ENCODE measurements at places on chromosomes 5 and 9. TPM values are rescaled to one million over a fixed set of nuclear protein-coding genes. Genes with fewer than 3 reads are reported as not detected.

- peaks cover 63% of the 10 kb centered on the region for H3K4me1 ChIP-seq
- H3K36me3 ChIP-seq = no peaks in the 10 kb centered on the region
- peak; percentile 83 for DNase-seq
- H3K27ac ChIP-seq = peak overlapping the region; percentile 76
- peaks cover 6% of the 10 kb centered on the region for H3K27me3 ChIP-seq
These were observed 157.0 kb downstream of the RGS3 start for GRCh38 chr9:113620377-113621161.

DNA sequence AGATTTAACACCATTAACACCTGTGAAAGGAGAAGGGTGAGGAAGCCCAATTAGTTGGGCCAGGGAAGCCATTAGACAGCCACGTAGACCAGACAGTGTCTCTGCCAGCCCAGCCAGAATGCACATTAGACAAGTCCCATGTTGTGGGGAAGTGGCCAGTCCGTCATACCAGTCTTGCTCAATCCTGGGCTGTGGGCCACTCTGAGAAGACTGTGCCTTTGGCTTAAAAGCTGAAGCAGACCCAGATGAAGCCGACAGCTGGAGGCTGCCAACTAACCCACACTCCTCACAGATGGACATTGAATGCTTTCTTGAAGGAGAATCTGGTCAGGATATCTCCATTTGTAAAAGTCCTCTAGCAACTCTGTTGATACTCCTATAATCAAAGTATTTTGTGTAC lies 128.5 kb downstream of the CHSY3 start:
- H3K36me3 ChIP-seq = no peaks in the 10 kb centered on the region
- no peaks in the 10 kb centered on the region for H3K4me1 ChIP-seq
- no peak overlapping the region for H3K27ac ChIP-seq

DNA sequence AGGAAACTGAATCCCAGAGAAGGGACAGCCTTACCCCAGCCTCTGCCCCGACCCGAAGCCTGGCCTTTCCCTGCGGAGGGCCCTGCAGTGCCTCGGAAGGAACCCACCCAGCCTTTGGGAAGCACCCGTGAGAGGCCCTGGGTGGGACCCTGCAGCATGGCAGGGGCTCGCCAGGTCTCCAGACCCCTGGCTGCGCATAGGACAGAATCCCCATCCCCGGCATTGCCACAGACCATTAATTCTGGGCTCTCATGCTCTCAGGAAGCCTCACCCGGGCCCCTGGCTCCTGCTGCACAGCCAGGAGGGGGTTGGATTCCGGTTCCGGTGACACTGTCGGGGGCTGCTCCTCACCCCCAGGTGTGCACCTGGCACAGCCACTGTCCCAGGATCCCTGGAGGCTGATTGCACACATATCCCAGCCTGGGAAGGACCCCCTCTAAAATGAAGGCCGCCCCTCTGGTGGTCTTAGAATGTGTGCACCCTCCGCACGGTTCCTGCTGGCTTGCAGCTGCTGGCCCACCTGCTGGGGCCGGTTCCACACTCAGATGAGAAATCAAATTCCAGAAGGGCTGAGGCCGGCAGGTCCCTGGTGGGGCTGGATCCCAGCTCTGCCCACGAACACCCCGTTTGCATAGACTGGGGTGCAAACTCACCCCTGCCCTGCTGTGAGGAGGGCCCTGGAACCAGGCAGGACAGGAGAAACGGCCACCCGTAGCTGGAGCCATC lies 4.7 kb downstream of the EGFL7 start:
- H3K27me3 ChIP-seq = peaks cover 9% of the 10 kb centered on the region
- H3K4me1 ChIP-seq = peaks cover 2% of the 10 kb centered on the region
- no peaks in the 10 kb centered on the region for H3K36me3 ChIP-seq
- H3K4me3 ChIP-seq = no peak overlapping the region
- DNase-seq = no peak
- H3K27ac ChIP-seq = no peak overlapping the region

- H3K27me3 ChIP-seq = no peaks in the 10 kb centered on the region
- peak overlapping the region; percentile 100 for H3K27ac ChIP-seq
- peaks cover 29% of the 10 kb centered on the region for H3K36me3 ChIP-seq
- DNase-seq = peak; percentile 2
- H3K4me1 ChIP-seq = peaks cover 41% of the 10 kb centered on the region
These were observed 650 bp downstream of the MRRF start for GRCh38 chr9:122265149-122265915.

GRCh38 chr9:89677702-89678395 lies 73.0 kb downstream of the GADD45G start:
- peaks cover 5% of the 10 kb centered on the region for H3K4me1 ChIP-seq
- DNase-seq = no peak
- H3K4me3 ChIP-seq = no peak overlapping the region

DNA sequence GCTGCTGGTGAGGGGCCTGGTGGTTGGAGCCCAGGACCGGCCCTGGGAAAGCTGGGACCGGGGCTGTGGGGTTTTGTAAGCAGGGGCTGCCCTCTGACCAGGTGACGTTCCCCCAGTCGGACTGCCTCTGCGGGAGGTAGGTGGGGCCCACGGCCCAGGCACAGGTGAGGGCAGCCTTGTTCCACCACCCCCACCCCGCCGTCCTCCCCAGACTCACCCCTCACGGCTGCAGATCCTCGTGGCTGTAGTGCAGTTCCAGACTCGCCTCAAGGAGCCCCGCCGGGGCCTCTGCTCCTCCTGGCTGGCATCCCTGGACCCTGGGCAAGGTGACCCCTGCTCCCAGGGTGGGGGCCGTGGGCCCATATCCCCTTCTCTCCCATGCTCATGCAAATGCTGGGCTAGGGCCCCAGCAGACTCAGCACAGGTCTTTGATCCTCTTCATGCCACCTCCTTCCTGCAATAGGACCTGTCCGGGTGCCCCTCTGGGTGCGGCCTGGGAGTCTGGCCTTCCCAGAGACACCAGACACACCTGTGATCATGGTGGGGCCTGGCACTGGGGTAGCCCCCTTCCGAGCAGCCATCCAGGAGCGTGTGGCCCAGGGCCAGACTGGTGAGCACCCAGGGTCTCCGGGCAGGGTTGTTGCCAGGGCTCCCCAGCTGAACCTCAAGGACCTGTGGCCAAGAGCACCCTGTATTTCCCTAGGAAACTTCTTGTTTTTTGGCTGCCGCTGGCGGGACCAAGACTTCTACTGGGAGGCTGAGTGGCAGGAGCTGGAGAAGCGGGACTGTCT lies 6.6 kb downstream of the RNF208 start:
- no peak overlapping the region for H3K27ac ChIP-seq
- DNase-seq = no peak
- no peaks in the 10 kb centered on the region for H3K36me3 ChIP-seq
- H3K27me3 ChIP-seq = no peaks in the 10 kb centered on the region
- H3K4me1 ChIP-seq = no peaks in the 10 kb centered on the region
- no peak overlapping the region for H3K4me3 ChIP-seq

- H3K36me3 ChIP-seq = peaks cover 21% of the 10 kb centered on the region
- DNase-seq = peak; percentile 9
- peaks cover 5% of the 10 kb centered on the region for H3K4me1 ChIP-seq
These were observed 152.1 kb upstream of the DHFR start for GRCh38 chr5:80806929-80807328.

DNA sequence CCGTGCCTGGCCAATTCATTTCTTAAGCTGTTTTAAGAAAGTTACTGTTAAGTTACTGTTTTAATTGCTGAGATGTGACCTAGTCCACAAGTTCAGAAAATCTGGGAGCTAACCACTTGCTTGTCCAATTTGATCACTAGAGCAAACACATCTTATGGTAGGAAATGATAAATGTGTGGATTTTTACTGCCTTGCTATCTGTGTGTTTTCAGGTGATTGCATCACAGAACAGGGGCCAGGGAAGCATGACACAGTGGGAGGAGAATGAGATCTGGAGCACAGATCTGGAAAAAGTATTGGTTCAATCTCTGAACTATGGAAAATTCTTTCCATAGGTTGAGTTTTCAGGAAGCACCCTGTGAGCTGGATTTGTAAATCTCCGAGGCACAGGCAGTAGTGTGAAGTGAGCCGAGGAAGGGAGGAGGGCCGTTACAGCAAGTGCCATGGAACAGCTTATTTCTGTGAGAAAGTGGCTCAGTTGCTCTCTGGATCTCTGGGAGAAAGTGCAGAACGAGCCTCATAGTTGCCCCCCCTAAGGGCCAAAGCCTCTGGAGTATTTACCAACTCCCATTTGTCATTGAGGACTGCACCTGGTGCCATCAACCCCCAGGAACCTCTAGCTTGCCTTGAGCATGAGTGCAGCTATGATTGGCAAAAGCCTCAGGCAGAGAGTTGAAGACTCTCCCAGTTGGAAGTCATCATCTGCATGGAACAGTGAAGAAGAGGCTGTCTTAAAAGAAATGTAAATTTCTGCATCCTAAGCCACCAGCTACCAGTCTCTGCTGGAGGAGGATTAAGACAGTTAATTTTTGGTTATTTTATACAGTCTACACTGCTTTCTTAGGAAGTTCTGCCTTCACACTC lies 161.8 kb upstream of the CLINT1 start:
- no peaks in the 10 kb centered on the region for H3K36me3 ChIP-seq

- H3K36me3 ChIP-seq = peaks cover 11% of the 10 kb centered on the region
- DNase-seq = no peak
- H3K4me3 ChIP-seq = no peak overlapping the region
- no peak overlapping the region for H3K27ac ChIP-seq
These were observed 570.6 kb upstream of the CLINT1 start for GRCh38 chr5:158429564-158429963.

Gene FANCG
- total RNA-seq = 91.5 TPM

Gene CAAP1
- 16.8 TPM for total RNA-seq

Gene FYB1
- total RNA-seq = 82.8 TPM

Gene ORM2
- not detected for total RNA-seq

Gene OMD
- total RNA-seq = not detected

Gene GABRA6
- not detected for total RNA-seq

All from activated CD8-positive, alpha-beta T cell treated with anti-CD3 and anti-CD28 coated beads for 36 hours (primary cell).